ENCODE measurements at places on chromosomes 12 and 14.

- no peak for DNase-seq
Observed at GRCh38 chr12:95796982-95797289, 6.4 kb upstream of the NTN4 start.

DNA sequence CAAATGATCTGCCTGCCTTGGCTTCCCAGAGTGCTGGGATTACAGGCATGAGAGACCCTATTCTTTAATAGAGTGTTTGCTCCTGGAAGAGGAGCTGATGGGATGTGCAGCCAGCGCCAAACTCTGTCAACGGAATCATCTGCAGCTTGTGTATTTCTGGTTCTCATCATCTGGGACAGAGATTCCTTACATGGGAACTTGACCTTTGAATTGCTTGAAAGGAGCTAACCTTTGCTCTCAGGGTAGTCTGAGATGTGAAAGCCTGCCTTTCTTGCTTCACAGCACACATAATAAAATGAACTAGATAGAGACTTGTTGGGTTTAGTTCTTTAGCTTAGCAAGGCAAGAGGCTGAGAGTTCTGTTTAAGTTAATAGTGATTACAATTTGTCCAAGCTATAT, 120.0 kb downstream of the OTOGL start:
- peak; percentile 72 for DNase-seq

DNA sequence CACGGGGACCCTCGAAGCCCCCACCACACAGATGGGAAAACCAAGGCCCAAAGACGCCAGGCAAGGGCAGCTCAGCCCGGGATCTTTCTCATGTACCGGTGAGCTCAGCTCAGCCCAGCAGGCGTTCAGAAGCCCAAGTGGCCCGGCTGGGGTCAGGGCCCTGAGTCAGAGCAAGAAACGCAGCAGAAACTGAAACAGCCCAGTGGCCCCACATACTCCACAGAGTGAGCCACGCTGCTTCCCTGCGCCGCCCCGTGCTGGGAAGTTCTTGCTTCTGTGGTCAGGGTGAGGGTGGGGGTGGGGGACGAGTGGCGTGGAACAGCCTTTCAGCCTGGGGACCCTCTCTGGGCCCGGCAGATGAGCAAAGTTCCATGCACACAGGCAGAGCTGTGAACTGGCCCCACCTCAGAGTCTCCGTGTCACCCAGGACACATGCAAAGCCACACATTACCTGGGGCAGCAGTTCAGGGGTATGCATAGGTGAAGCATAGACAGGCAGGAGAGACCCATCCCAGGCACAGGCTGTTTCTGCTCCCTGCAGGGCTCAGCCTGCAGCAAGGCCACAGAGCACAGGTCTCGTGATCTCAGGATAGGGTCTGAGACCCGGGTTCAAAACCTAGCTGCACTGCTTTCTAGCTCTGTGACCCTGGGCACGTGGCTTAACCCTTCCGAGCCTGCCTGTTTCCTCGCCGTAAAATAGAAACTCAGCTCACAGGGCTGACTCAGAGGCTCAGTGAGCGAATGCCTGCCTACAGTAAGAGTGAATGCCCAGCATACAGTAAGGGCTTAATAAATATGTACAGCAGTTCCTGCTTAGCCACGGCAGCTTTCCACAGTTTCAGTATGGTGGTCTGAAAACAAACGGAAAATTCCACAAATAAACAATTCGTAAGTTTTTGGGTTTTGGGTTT, 21.6 kb downstream of the NCOR2 start:
- DNase-seq: no peak

DNA sequence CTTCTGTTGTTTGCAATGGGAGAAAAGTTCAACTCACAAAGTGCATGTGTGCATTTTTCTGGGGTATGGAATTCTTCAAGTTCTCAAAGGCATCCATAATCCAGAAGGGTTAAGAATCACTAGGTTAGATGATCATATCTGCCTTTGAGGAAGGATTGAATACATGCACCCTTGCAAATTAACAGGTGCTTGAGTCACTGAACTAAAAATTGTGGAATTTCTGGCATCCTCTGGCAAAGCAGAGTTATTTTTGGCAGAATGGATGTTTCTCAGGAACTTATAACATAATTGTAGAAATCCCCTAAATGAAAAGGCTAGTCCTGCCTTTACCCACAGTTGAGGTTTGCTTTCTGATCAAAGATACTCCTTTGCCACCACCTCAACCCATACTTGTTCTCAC, 136.5 kb upstream of the DYRK2 start:
- DNase-seq: no peak

DNA sequence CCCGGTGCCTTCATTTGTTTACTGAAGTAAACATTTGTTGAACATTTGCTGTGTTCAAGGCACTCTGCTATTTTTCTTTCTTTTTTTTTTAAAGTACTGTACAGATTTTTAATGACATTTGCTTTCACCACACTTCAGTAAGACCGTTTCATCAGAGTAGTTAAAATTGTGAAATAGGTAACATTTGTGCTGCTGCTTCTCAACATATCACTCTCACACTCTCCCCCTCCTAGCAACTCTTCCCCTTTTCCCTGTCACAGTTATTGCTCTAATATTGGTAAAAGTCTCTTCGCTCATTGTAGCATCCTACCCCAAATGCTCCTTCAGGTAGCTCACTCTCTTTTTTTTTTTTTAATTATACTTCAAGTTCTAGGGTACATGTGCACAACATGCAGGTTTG, 49.6 kb downstream of the SRGAP1 start:
- no peak for DNase-seq

- DNase-seq: no peak
Observed at GRCh38 chr14:90272523-90272922, 16.2 kb downstream of the PSMC1 start.
